OCI-LY7 (cell line): ENCODE measurements at places on chromosomes 3 and 15. TPM values are rescaled to one million over a fixed set of nuclear protein-coding genes. Genes with fewer than 3 reads are reported as not detected.
A peak's percentile ranks its signal among the peaks of the same experiment; 100 is the strongest.

THUMPD3 gene
- total RNA-seq: 57.0 and 58.8 TPM in 2 replicates

CDHR4 gene
- total RNA-seq: 0.32 TPM in 1 of 2 replicates, not detected in the other

GOLGA6L4 gene
- 3.3 and 3.4 TPM in 2 replicates for total RNA-seq

ALG1L2 gene
- 2.1 and 2.8 TPM in 2 replicates for total RNA-seq

TM6SF1 gene
- total RNA-seq: 28.7 and 37.6 TPM in 2 replicates

KNG1 gene
- not detected in 2 replicates for total RNA-seq

- no peak for DNase-seq
These were observed 393.3 kb downstream of the TIGIT start for GRCh38 chr3:114687151-114687550.

GRCh38 chr15:101035611-101036010 lies 116.5 kb downstream of the LRRK1 start:
- DNase-seq: no peak

- DNase-seq: no peak
These were observed 32.1 kb downstream of the RBMS3 start for GRCh38 chr3:29312960-29313452.

DNA sequence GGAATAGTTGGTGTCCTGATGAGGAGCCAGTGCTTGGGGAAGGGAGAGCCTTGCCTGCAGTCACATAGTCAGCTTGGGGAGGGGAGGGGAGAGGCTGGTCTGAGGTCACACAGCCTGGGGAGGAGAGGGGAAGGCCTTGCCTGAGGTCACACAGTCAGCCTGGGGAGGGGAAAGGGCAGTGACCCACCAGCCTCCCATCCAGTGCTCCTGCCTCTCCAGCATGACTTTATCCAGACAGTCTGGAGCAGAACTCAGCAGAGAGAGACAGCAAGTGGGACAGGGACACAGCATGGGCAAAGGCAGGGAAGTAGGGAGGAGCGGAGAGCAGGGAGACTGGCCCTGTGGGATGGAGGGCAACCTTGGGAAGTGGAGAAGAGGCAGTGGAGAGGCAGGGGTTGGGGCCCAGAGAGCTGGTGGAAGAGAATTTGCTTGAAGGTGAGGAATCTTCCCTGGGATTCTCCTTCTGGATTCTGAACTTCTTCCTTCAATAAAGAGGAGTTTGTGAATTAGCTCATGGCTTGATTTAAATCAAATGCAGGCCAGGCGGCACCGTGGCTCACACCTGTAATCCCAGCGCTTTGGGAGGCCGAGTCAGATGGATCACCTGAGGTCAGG lies 64.5 kb downstream of the CORO2B start:
- no peak for DNase-seq

GRCh38 chr15:52795464-52796227 lies 5.5 kb upstream of the ONECUT1 start:
- DNase-seq: no peak

DNA sequence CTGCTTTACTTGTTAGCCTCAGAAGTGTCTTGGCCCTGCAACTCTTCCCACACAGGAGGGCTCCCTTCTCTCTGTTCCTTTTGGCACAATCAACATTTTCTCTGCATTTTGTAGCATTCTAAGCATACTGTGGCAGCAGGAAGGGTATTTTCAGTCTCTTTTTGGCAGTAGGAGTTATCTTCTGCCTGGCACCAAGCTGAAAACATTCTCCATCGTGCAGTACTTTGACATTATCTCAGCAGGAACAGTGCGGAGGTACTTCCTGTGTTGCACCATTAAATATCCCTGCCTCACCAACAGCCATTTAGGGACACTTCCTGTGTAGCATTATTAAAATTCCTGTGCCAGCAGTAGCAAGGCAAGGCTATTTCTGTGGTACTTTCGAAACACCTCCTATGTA lies 233.2 kb upstream of the SEMA6D start:
- peak; percentile 12 for DNase-seq

- no peak for DNase-seq
These were observed at the start of gene ITGA11 for GRCh38 chr15:68431792-68432401. ITGA11 (minus strand) TSS chr15:68432163; CDS start chr15:68432066, 97 bp downstream.
